Right cardiac atrium (tissue), 5 donors: ENCODE measurements at places on chromosomes 3 and 15. TPM values are rescaled to one million over a fixed set of nuclear protein-coding genes. Genes with fewer than 3 reads are reported as not detected.

DNA sequence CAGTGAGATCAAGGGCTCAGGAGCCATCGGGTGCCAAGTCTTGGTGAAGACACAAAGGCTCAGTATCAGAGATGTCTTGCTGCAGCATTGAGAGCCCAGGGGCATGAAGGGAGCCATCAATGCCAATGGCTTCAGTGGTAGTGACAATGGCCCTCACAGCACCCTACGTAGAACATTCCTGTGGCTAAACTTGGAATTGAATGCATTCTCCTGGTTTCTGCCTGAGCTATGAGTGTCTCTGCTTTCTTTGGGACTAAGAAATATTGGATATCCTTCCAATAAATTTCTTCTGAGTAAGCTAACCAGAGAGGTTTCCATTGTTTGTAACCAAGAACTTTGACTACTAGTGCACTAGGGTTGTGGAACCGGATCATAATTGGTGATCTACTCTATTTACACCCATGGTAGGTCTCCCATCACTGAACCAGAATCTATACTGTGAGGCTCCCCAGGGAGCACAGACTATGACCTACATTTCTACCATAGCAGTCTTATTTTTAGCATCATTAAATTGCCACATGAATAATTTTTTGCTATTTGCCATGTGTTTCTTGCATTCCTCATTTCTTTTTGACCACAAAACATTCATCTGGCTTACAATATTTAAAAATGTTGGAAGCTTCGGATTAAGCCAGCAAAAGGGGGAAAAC, 31.6 kb upstream of the PDZRN3 start:
- no peak for DNase-seq

GRCh38 chr15:82124331-82125263, 78.8 kb upstream of the MEX3B start:
- DNase-seq = no peak

GRCh38 chr15:83515164-83515563, 68.0 kb downstream of the SH3GL3 start:
- DNase-seq = no peak

GRCh38 chr3:178748874-178749273, 212.6 kb downstream of the KCNMB2 start:
- DNase-seq = no peak

DNA sequence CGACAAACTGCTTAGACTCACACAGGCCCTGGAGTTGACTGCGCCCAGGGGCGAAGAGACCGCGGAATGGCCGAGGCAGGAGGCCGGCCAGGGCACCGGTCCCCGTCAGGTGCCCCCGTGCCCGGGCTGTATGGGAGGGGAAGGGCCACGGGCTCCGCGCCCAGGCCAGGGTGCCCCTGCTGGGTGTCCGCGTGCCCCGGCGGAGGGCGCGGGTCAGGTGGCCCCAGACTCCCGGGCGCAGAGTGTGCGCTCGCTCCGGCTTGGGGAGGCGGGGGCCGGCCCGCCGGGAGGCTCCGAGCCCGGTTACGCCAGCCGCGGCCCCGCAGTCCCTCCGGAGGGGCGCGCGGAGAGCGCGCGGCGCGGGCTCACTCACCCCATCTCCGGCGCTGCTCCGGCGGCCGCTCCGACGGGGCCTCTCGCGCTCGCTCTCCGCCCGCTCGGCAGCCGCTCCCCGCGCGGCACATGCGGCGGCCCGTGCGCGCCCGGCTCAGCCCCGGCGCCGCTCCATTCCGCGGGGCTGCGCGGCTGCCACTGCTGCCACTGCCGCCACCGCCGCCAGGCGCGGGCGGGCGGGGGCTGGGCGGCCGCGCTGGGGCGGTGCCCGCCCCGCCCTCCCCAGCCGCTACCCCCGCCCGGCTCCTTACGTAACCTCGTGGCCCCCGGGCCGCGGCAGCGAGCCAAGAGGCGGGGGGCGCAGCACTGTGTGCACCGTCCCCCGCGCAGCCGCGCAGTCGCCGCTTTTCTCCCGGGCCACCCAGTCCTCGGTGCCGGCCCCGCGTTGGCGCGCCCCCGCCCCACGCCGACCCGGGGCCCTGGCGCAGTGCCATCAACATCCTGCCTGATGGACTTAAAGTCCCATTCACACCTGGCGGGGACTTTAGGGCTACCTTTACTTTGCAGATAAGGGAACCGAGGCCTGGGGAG, at the start of gene HOMER2:
TSS of gene HOMER2 (minus strand) at position 563 of the 924 bp plus-strand sequence. CDS start at position 378, 185 bp downstream.
- DNase-seq = peak; percentile 77

DNA sequence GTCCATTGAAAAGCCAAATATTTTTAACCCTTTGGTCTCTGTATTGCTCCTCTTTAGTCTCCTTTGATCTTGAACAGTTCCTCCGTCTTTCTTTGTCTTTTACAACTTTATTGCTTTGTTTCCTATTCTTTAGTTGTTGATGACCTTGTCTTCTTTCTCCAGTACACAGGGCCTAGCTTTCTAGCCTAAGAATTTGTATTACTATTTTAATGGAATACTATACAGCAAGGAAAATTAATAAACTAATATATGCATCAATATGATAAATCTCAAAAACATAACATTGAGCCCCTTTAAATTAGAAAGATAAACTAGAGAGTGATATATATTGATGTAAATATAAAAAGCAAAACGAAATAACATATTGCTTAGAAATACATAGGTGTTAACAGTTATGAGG, 88.7 kb downstream of the NR1D2 start:
- DNase-seq = no peak

Gene RARRES1
- total RNA-seq = 32.1 TPM

Gene CCR9
- total RNA-seq = not detected

Gene TIGIT
- 0.23 TPM for total RNA-seq
